Skin of body (tissue), 3 donors: ENCODE measurements at places on chromosomes 3 and 15. TPM values are rescaled to one million over a fixed set of nuclear protein-coding genes. Genes with fewer than 3 reads are reported as not detected.

GRCh38 chr15:100764778-100765466 is 114.7 kb upstream of the ALDH1A3 start:
- DNase-seq, result peak; percentile 34

DNA sequence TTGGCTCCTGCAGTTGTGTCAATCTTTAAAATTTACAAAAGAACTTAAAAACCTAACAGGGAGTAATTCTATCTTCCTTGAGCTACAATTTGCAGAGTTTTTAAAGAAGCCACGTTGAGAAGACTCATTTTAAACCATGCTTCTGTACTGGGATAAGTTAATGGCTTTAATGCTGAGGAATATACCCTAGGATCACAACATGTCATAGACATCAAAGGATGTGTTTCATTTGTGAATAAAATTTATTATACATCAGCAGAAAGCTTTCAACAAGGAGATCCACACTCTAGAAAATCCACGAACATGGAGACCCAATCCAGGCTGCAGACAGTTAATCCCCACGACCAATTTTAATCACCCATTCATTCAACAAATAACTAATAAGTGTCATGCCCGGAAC is 297.2 kb downstream of the MAGI1 start:
- no peak for DNase-seq

DNA sequence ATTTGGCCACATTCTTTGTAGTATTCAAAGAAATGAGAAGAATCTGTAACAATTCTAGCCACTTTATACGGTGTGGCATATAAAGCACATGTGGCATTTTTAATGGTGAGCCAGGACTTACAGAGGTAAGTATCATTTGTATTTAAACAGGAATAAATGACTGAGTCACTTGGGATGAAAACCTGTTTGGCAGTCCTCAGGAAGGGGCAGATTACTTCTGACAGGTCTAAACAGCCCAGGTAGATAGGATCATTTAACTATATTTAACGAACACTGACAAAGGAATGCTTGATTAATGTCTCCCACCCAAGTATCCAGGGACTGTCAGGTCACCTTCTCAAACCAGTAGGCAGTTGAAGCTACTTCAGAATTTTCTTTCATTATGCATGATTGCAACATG is 241.5 kb upstream of the SATB1 start:
- no peak for DNase-seq

DNA sequence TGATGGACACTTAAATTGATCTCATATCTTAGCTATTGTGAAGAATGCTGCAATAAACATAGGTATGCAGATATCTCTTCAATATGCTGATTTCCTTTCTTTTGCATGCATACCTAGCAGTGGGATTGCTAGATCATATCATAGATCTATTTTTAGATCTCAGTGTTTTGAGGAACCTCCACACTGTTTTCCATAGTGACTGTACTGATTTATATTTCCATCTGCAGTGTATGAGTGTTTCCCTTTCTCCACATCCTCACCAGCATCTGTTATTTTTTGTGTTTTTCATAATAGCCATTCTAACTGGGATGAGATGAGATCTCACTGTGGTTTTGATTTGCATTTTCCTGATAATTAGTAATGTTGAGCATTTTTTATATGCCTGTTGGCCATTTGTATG is 17.1 kb upstream of the RASA2 start:
- no peak for DNase-seq

DNA sequence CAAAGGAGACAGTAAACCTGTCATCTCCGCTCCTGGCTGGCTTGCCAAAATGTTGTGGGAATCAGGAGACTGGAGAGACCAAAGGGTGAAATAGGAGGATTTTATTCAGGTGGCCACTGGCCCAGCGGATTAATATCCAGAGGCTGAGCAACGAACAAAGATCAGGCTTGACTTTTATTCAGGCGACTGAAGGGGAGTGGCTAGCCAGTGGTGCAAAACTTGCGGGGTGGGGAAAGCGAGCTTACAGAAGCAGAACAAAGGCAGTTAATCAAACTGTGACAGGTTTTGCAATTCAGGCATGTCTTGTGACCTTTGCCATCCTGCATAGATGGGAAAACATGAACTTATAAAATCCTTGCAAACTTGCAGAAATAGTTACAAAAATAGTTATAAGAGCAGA is 19.8 kb upstream of the ACAD9 start:
- no peak for DNase-seq

GRCh38 chr15:85763157-85763556 is 31.6 kb downstream of the KLHL25 start:
- DNase-seq, result no peak

Gene GJD2
- not detected for total RNA-seq

GRCh38 chr3:62416144-62416543 is 42.8 kb upstream of the FEZF2 start:
- DNase-seq, result no peak

- peak; percentile 73 for DNase-seq
Observed at GRCh38 chr3:142028243-142028777, 121.0 kb downstream of the TFDP2 start.

DNA sequence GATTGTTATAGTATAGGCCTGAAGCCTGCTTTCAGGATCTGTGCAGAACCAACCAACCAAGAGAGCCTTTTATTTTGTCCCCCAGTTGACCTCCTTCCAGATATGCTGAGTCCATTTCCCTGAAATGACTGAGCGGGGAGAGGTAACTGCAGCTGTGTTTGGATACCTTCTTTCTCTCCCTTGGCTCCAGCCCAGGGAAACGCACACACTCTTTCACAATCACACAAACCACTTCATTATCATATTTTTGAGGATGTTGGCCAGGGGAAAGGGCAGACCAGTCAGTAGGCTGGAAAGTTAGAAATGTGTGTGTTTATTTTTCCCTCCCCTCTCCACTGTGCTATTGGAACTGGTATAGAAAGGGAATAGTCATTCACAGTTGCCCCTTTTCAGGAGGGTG is 417.7 kb upstream of the TBL1XR1 start:
- no peak for DNase-seq

Gene LINGO1
- 4.6 TPM for total RNA-seq

Gene ST3GAL6
- 11.2 TPM for total RNA-seq

- DNase-seq, result no peak
Observed at GRCh38 chr3:189937302-189938127, 183.2 kb downstream of the P3H2 start.

GRCh38 chr3:46462511-46462910 is 2.2 kb downstream of the LTF start:
- DNase-seq, result no peak

DNA sequence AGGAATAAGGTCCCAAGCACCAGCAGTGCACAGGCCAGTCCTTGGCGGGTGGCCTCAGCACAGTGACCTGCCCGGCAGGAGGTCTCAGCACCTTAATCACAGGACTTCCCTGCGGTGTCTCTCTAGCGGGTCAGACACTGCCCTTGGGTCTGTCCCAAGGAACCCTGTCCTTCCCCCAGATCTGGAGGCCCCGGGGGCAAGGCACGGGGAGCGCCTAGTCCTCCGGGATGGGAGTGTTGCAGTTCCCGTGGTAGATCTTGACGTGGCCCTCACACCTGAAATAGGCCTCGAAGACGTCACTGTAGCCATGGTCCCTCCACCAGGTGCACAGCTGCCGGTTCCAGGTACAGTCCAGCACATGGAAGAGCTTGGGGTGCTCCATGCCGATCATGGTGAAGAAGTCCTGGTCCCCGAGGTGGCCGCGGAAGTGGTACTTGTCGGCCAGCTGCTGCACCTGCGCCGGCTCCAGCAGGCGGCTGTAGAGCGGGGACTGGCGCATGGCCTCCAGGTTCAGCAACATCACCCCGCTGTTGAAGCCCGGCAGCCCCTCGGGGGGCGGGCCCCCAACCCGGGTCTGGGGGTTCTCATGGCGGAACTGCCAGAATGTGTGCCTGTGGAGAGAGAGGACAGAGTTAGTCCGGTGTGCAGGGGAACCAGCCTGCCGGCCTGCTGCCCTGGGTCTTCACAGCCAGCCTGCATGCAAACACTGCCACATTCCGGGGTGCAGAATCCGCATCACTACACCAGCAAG is 201.3 kb downstream of the XXYLT1 start:
- no peak for DNase-seq

DNA sequence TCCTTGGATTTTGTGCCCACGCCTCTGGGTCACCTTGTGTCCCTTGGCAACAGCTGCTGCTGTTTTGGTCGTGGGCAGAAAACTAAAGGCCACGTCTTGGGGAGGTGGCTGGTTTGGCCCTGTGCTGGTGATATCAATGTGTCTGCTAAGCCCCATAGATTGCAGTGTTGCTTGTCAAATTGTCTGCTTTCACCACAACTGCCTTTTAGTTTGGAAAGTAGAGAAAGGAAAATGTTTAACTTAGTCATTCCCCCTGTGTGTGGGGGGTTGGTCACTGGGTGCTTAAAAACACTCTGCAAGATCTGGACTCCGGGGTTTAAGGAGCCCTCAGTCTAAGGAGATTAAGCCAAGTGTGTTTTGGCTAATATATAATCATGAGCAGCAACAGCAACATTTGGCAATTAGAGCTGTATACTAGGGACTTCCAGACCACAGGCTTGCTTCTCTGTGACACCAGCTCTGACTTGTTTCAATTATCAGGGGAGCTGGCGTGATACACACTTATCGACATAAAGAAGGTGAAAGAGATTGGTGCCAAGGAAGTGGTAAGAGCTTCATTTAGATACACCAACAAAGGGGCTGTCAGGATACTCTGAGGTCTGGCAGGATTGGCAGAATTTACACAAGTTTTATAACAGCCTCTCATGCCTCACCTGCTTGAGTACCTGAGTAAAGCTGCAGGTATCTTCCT is 3.5 kb downstream of the SMAD3 start:
- DNase-seq, result no peak

DNA sequence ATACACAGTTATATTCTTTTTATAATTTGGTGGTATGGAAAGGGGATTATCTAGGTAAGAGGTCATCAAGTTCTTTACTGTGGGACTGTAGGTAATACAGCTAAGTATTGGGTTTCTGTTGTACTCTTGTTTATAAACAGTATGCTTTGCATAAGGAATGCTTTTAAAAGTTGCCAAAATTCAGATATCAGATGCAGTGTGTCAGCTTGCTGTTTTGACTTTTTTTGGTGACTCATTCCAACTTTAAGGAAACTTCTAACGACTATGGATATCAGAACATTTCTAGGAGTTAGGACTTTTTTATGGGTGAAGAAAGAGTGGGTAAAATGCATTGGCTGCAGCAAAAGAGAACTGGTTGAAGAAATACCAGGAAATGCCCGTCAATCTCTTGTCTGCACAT is 2.8 kb downstream of the SCAANT1 start:
- no peak for DNase-seq

DNA sequence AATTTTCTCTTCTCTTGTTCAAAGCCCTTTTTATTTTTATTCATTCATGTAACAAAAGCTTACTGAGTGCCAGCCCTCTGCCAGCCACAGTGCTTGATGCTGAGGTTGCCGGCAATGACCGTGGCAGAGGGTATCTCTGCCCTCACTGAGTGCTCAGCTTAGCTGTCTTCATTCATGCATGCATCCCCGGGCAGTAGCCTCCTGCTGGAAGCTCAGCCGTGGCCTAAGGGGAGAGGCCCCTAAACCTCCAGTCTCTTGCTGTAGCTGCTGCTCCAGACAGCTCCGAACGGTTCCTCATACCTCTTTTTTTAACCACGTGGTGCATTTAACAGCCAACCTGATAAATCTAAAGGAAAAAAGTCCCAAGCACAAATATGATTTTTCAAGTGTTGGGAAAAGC is 34.6 kb upstream of the CCDC66 start:
- DNase-seq, result no peak

DNA sequence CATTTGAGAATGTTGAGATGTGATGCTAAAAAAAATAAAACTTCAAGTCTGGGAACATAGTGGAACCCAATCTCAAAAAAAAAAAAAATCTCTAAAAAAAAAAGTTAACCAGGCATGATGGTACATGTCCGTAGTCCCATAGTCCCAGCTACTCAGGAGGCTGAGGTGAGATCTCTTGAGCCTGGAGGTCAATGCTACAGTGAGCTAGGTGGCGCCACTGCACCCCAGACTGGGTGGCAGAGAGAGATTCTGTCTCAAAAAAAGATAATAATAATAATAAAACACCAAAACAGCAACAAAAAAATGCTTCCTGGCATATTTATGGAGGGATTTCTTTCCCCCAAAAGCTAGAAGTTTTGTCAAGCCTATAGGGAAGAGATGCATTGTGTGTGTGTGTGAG is 361.6 kb downstream of the ROBO1 start:
- no peak for DNase-seq

- peak; percentile 16 for DNase-seq
Observed at GRCh38 chr15:93170329-93170728, 81.3 kb upstream of the RGMA start.

DNA sequence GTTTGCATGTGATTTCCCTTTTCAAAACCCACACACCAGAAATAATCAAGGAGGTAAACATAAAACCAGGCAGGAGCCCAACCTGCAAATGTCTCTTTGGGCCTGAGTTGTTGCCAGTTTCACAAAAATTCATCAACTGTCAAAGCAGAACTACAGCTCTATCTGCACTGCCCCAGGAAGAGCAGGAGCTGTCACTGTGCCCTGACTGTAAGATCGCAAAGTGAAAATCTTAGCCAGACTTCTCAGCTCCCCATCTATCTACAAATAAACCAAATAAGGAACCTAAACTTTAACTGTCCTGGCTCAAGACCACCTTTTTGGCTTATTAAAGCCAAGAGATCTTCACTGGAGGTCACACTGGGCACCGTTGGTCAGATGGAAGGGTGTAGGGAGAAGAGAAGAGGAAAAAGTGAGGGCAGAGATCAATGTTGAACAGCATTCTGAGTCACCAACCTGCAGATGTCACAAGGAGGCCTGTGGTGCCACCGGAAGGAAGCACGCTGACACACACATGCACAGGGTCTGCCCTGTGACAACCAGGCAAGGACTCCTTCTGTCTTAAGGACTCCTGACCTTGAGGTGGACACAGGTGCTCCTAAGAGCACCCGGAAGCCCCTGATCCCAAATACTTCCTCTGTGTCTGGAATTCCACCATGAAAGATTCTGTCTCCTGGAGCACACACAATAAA is 58.7 kb downstream of the RPN1 start:
- no peak for DNase-seq

- no peak for DNase-seq
Observed at GRCh38 chr3:139297588-139298311, 46.1 kb upstream of the MRPS22 start.

- DNase-seq, result no peak
Observed at GRCh38 chr3:88410259-88410658, 260.5 kb downstream of the C3orf38 start.

DNA sequence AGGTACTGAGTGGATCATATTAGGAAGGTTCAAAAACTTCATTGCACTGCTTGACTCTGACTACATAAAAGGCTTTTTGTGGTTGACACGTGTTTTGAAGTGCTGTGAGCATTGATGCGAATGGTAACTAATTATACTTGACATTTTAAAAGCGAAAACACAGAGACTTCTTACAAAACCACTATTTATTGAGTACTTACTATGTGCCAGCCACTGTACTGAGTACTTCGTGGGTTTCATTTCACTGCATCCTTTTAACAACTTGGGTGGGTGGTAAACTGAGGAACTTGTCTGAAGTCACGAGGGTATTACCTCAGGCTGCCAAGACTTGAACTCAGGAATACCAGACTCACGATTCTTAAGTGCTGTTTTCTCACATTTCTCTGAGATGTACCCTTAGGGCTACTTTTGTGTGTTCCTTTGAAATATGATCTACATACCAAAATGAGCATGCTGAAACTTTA is 45.3 kb upstream of the PPP4R2 start:
- DNase-seq, result no peak
